NAMALWA (cell line): ENCODE measurements at places on chromosomes 5 and 9.

DNA sequence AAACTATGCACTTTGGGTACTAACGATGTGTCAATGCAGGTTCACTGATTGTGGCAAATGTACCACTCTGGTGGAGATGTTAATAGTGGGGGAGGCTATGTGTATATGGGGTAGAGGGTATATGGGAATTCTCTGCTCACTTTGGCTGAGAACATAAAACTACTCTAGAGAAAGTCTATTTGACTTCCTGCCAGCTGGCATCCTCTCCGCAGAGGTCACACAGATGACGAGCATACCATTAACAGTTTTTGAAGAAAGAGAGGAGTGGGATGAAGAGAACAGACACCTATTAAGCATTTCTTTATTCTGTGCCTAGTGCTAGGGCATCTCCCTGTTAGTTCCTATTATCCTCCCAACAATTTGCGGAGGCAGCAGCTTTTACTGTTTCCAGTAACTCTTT lies 58.4 kb upstream of the TRIM32 start:
- no peak for DNase-seq

GRCh38 chr5:82387001-82387818 lies 109.1 kb upstream of the RPS23 start:
- DNase-seq, result no peak

- no peak for DNase-seq
Measured at GRCh38 chr5:34918025-34918424, 2.5 kb downstream of the BRIX1 start.

- DNase-seq, result no peak
Measured at GRCh38 chr5:43332401-43332800, 19.2 kb upstream of the HMGCS1 start.

GRCh38 chr5:169758886-169759285 lies 121.8 kb downstream of the DOCK2 start:
- no peak for DNase-seq

- no peak for DNase-seq
Measured at GRCh38 chr9:127828262-127829031, 25.8 kb downstream of the FPGS start.

GRCh38 chr5:87127956-87128687 lies 139.6 kb upstream of the RASA1 start:
- DNase-seq, result no peak

GRCh38 chr9:18124760-18125159 lies 349.2 kb upstream of the ADAMTSL1 start:
- DNase-seq, result no peak

DNA sequence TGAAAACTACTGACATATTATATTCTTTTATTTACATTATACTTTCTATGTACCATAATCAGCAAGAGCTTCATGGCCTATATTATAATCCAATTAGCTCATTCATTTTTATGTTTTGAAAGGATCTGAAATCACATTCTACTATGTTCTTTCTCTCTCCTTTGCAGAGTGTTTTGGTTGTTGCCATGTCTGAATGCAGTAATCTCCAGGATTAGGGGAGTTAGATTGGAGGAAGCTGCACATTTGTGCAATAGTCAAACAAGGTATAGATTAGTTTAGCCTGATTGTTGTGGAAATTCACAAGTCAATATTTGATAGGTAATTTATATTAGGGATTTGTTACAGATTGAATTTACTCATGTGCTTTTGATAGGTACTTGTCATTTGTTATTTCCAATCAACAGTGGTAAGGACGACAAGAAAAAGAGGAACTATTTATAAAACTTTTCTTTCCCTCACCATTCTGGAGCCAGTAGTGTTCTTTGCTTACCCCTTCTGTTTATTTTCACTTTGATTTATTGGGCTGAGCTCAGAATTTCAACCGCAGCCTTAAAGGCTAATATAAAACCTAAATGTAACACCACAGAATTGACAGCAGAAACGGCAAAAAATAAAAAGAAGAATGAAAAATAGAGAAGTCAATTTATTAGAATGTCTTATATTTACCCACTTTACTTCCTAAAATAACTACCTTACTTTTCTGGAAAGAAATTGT lies 597.0 kb downstream of the CHSY3 start:
- no peak for DNase-seq

- no peak for DNase-seq
Measured at GRCh38 chr5:91898898-91899297, 515.8 kb upstream of the ARRDC3 start.

GRCh38 chr9:137174722-137175293 lies 3.0 kb upstream of the TMEM210 start:
- peak; percentile 39 for DNase-seq

DNA sequence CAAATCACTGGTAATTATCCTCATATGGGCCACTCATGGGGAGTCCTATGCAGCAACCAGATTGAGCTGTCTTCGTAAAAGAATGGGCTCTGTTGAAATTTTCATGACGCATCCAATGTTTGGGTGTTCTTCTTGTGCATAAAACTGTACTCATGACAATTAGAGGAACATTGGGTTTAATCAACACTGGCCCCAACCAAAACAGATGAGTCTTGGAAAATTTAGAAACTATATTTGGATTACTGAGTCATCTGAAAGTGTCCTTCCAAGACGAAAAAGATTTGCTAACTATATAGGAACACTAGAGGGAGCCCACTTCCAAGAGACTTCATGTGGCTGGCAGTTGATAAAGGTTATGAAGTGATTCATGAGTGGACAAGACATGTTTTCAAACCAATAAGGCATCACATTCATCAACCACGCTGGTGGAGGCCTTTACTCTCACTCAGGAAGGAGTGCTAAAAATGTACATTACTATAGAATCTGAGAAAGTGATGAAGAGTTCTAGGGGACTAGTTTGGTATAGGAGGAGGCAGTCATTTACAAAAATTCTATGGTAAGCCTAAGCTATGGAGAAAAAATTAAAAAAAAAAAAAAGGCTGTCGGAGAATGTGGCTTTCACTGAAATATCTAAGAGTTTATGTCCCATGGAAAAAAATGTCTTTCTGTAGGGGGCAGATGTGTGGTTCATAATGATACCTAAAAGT lies 313.5 kb downstream of the PRDM9 start:
- DNase-seq, result peak; percentile 49

DNA sequence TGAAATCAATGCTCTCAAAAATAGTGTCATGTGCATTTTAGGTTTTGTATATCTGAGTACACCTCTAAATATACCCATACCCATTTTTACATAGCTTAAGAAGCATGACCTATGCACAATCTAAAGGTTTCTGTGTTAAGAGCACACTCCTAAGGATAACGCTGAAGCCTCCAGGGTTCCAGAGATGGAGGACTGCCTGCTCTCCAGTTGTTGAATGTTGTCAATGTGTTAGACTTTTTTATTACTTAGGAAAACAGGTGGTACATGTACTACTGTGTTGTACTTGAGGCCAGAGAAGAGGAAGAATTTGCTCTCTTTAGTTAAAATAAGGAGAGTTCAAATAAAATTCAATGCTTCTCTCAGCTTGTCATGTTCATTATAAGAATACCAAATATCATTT lies 141.2 kb downstream of the EMB start:
- no peak for DNase-seq

GRCh38 chr9:127903557-127904475 lies 4.4 kb upstream of the ST6GALNAC6 start:
- DNase-seq, result peak; percentile 76

DNA sequence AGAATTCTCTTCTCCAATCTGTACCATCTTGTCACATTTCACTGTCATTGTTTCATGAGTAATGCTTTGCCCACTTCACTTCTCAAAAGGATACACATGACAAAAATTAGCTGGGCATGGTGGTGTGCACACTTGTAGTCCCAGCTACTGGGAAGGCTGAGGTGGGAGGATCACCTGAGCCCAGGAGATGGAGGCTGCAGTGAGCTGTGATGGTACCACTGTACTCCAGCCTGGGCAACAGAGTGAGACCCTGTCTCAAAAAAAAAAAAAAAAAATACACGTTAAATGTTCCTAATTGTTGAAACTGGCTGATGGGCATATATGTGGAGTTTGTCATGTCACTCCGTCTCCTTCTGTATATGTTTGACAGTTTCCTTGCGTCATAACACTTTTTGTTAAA lies 36.3 kb upstream of the HSD17B3 start:
- DNase-seq, result no peak

- no peak for DNase-seq
Measured at GRCh38 chr5:176929654-176930053, 30.5 kb upstream of the HK3 start.

GRCh38 chr5:54895816-54896341 lies 89.5 kb downstream of the ESM1 start:
- DNase-seq, result peak; percentile 13

DNA sequence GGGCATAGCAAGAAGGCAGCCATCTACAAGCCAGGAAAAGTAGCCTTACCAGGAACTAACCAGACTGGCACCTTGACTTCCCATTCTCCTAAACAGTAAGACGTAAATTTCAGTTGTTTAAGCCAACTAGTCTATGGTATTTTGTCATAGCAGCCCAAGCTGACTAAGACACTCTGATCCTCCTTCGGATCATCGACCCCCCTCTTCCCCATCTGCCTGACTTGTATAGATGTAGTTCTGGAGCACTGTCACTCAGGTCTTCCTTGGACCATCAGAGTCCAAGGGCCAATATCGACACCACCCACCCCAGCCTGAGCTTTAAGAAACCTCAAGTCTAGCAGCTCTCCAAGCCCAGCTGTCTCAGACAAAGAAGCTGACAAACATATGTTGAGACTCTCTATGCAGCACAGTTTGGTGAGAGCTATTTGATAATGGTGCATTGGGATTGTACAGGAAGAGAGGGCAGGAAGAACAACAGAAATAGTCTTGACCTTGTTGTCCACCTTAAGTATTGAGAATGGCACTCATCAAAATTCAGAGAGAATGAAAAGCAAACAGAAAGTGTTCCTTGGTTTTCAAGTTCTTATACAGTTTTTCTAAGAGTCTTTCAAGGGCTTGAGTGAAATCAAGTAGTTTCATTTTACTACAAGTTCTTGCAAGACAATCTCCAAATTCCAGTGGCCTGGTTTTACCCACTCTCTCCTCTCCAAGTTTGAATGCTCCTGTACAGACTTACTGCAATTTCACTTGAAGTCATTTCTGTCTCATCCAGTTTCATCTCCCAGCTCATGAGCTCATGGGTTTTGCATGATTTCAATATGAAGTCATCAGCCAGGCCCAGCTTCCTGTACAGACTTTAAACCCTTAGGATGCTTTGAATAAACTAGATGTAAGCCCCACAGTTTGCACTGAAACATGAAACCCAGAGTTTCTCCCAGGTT lies 122.3 kb upstream of the RAI14 start:
- no peak for DNase-seq

DNA sequence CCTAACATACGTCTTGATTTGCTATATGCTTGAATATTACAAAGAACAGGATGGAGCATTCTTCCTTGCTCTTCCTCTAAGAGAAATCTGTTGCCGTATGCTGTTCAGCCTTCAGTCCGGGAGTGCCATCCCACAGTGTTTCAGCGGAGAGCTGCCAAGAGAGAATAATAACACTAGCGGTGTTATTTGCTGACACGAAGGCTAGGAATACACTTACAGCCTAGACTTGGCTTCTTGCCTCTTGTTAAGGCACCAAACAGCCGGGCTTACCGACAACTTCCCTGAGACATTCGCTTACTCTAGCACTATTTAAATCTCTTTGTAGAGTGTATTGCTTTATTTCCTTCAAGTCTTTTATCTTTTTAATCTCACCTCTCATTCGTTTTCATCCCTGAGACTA lies 31.4 kb downstream of the KCTD16 start:
- DNase-seq, result no peak
